Renal pelvis (tissue), 12 donors: ENCODE measurements at places on chromosomes 4 and X. TPM values are rescaled to one million over a fixed set of nuclear protein-coding genes. Genes with fewer than 3 reads are reported as not detected.

DNA sequence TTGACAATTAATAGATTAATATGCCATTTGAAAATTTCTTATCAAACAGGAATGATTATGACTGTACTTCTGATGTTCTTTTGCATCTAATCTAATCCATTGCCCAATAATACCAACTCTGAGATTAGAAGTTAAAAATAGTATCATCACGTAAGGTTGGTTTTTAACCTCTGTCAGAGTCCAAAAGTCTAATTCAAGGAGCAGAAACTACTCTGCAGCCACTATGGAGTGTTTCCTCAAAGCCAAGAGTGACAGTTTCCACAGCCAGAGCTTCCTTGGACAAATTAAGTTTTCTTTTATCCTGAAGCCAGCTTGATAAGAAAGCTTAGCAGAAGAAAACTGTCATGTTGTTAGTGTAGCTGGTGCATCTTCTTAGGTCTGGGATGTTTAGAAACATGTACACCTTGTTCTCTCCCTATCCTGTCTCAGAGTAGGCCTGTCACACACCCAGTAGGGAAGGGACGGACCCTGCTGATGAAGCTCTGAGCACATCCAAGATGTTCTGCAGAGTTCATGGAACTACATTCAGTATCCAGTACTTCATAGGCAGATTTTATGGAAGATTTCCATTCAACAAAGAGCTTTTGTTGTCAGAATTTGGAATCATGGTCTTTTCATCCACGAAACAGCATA lies 20.4 kb upstream of the PI4K2B start:
- DNase-seq, result no peak

DNA sequence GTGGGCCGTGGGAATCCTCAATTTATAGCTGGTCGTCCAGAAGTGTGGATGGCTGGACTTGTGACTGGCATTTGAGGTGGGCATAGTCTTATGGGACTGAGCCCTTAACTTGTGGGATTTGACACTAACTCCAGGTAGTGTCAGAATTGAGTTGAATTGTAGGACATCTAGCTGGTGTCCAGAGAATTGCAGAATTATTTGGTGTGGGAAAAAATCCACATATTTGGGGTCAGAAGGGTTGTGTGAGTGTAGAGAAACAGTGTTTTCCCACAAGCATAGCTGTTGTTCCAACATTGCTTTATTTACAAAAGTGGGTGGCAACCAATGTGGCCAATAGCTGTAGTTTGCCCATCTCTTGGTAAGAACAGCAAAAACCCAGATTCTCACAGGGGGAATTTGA lies 91.3 kb downstream of the MOSPD2 start:
- DNase-seq, result no peak

- DNase-seq, result no peak
Measured at GRCh38 chr4:6123116-6123515, 77.2 kb downstream of the JAKMIP1 start.

DNA sequence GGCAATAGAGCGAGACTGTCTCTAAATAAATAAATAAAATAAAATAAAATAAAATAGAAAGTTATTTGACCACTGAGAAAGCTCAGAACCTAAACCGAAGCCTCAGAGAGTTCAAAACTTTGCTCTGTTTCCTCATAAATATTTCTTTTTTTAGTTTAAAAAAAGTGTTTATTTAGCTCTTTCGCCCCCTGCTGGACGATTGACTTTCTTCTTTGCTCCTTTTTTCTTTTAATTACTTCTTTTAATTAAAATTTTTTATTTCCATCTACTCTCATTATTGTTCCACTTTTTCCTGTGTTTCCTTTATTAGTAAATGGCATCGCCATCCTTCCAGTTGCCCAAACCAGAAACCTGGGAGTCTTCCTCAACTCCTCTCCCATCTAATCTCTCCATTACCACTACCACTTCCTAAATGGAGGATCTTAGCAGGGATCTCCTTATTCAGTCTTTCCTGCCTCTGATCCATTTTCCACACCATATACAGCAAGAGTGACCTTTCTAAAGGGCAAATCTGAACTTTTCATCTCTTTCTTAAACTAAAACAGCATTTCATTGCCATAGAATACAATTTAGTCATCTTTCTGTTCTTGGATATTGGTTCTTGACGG lies 728 bp upstream of the IL13RA2 start:
- no peak for DNase-seq

DNA sequence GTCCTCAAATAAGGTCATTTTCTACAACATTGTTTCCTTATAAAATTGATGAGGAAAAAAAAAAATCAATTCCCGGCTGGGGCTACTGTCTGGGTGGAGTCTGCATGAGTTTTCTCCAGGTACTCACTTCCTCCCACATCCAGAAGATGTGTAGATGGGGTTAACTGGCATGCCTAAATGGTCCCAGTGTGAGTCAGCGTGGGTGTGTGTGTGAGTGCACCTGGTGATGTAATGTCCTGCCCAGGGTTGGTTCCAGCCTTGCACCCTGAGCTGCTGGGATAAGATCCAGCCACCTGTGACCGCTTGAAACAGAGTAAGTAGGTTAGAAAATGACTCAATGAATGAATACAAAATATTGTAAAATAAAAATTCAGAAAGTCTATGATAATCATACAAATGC lies 11.1 kb downstream of the USP26 start:
- no peak for DNase-seq

- no peak for DNase-seq
Measured at GRCh38 chr4:167111622-167112021, 122.7 kb downstream of the SPOCK3 start.

DNA sequence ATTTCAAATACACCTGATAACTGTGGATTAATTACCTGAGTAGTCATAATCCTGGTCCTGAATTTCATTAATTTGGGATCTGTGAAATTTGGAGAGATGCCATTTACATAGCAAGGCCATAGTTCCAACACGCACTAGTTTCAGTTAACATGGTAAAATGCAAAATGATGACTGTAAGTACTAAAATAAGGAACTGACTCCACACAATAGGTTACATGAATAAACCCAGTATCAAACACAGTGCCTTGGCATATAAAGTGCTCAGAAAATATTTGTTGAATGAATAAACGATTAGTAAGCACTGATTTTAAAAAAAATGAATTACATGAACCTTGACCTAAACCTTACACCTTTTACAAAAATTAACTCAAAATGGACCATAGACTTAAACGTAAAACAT lies 9.0 kb downstream of the FBXO8 start:
- no peak for DNase-seq

DNA sequence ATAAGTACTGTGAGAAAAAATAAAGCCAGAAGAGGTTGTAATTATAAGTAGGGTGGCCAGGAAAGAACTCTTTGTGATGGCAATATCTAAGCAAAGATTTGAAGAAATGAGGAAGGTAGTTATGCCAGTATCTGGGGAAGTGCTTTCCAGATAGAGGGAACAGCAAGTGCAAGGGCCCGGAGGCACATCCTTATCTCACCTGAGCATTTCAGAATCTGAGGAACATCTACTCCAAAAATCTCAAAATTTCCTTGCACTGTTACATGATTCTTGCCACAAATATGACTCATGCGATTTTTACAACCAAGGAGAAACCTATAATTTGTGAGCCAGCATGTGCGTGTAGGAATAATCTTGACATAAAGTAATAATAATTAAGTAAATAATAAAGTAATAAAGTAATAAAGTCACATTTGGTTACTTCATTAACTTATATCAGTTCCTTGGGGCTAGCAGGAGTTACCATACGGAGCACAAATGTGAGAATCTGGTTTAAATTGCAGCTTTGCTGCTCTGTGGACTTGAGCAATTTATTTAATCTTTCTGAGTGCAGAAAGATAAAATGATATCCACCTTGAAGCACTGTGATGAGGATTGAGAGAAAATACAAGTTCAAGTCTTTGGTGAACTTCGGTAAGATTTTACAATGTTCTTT lies 105.1 kb upstream of the SLC34A2 start:
- DNase-seq, result no peak

- no peak for DNase-seq
Measured at GRCh38 chr4:150896497-150896896, 118.6 kb downstream of the LRBA start.

GRCh38 chrX:65697915-65698796 lies 30.7 kb downstream of the MSN start:
- no peak for DNase-seq

- DNase-seq, result no peak
Measured at GRCh38 chr4:5942947-5943346, 50.1 kb upstream of the CRMP1 start.

GRCh38 chr4:24794480-24794879 lies 893 bp upstream of the SOD3 start:
- no peak for DNase-seq

- DNase-seq, result no peak
Measured at GRCh38 chrX:37542791-37543190, 28.7 kb upstream of the LANCL3 start.

DNA sequence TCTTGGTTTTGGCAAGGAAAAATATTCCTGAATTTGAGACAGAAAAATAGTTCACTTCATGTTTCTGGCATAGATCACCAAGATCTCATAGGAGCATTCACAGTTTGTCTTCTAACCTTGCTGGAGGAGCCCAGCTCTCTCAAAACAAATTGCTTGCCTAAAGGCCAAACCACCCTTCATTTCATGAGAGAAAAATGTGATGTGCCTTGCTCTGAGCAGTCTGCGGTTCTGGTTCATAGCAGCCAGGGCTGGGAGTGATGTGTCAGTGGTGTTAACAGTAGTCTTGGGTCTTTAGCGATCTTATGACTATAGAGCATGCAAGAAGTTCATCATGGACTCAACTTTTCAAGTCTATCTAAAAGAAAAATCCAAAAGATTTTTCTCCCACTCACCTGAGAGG lies 183.3 kb downstream of the DCLK2 start:
- no peak for DNase-seq

DNA sequence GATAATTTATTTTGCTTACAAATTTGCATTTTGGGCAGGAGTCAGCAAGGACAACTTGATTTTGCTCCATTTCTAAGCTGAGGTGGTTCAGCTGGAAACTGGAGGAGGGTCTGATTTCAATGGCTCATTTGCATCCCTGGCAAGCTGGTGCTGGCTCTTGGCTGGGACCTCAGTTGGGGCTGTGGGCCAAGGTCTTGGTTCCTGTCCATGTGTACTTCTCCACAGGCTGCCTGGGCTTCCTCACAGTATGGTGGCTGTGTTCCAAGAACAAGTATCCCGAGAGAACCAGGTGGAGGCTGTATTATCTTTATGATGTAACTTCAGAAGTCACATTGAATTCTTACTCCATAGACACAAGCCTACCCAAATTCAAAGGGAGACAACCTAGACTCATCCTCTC lies 77.0 kb upstream of the STX18 start:
- no peak for DNase-seq

DNA sequence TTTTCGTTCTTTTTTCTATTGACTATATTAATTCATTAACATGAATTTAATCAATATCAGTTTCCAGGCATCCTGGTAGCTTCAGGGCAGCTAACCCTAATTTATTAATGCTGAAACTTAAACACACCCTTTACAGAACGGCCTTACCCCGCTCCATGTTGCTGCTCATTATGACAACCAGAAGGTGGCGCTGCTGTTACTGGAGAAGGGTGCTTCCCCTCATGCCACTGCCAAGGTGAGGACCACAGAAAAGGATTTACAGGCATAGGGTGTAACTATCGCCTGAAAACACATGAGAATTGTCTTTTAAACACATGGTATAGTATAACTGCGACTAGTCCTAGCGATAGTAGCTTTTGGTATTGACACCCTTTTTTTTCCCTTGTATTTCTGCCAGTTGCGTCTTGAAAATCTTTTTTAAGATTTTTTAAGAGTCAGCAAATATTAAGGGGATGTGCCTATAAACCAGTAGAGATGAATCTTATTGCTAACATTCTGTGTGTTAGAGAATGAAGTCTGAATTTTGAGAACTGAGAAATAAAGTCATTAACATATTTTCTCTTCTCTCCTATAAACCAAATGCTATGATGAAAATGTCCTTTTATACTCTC lies 229.0 kb downstream of the ANK2 start:
- peak; percentile 73 for DNase-seq

DNA sequence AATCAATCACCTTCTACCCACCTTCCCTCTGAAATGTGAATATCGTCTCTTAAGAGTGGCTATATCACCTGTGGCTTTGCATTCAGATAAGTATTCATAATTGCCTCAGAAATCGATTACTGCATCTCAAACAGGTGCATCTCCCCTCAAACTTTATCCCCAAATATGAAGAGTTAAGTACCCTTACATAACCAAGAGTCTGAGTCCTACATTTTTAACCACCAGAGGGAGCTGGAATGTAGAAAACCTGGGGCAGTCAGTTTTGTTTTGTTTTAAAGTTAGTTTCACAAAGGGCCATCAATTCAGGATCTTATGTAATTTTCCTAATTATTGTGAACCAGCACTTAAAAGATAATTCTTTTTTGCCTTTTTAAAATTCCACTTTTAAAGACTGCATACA lies 5.7 kb downstream of the TCEANC start:
- no peak for DNase-seq

- no peak for DNase-seq
Measured at GRCh38 chr4:53861856-53862610, 202.4 kb downstream of the CHIC2 start.

GRCh38 chrX:64187762-64188150 lies 17.8 kb downstream of the AMER1 start:
- DNase-seq, result no peak

DNA sequence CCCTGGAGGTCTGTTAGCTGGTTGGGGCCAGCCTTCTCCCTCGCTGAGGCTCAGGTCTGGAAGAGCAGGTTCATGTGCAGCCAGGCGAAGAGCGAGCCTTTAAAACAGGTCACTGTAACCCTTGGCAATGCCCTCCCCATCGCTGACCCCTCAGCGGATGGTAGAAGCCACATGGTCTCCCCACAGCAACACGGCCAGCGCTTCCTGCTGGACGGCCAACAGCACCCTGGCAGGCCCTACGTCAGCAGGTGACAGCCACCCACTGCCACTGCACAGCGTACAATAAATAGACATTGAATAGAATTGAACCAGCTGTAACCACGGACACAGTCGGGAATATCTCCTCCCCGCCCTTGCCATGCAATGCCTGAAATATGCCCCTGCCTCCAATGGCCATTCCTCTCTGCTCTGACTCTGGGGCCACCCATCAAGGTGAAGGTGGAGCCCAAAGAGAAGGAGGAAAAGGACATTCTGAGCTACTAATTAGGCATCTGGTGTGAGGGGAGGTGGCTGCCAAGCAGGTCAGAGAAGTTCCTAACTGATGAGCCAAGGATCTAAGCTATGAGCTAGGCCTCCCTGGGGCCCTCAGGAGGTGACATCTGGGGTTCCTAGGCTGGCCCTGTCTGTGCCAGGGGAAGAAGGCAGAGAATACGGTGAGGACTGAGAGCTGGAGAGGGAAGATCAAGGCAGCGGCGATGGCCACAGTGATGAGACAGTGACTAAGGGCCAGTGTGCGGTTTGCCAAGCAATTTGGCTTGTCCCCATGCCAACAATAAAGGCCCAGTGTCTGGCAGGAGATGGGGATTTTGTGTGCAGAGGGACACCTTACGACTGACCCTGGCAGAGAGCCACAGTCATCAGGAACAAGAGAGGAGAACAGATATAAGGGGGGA lies 202.3 kb downstream of the BCOR start:
- DNase-seq, result no peak

CXCL11 gene
- 0.38 TPM for polyA plus RNA-seq

MEPE gene
- polyA plus RNA-seq, result not detected

H2BW2 gene
- polyA plus RNA-seq, result 0.83 TPM

SSX3 gene
- not detected for polyA plus RNA-seq

FREM3 gene
- 0.19 TPM for polyA plus RNA-seq

SUPT20HL1 gene
- 0.06 TPM for polyA plus RNA-seq

SLC10A4 gene
- polyA plus RNA-seq, result 0.29 TPM
